ENCODE measurements at places on chromosomes 11 and 22.
A peak's percentile ranks its signal among the peaks of the same experiment; 100 is the strongest.

DNA sequence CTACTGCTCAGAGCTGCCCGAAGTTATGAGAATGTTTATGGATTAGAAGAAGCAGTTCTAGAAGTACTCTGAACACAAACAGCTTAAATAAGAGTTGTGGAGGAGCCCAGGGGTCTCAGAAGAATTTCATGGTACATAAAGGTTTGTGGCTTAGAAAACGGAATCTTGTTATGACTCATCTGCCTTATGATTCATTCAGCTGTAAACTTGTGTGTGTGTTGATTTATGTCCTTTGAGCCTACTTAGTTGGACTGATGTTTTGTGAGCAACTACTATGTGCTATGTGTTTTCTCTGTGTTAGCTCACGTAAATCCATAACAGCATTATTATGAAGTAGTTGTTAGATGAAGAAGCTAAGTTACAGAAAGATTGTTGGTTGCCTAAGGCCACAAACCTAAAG is 203.7 kb downstream of the PGR start:
- no peak for DNase-seq

DNA sequence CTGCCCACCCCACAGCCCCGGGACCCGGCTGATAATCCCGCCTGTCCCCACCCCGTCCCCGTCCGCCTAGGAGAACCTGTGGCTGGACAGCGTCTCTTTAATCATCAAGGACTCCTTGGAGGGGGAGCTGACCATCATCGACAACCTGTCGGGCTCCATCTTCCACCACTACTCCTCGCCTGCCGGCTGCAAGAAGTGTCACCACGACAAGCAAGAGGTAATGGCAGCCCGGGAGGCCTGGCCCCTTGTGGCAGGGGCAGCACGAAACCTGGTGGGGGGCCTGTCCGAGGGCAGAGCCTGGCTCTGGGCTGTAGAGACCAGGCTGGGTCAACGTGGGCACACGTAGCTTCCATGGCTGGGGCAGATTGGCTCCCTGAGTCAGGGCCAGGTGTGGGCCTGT is 109.1 kb downstream of the CACNA1I start:
- DNase-seq = no peak

GRCh38 chr22:50255099-50255498 is 4.0 kb upstream of the HDAC10 start:
- no peak for DNase-seq

- DNase-seq = no peak
Observed at GRCh38 chr11:70210051-70210501, 7.0 kb downstream of the FADD start.

- DNase-seq = no peak
Observed at GRCh38 chr11:4102711-4103110, 8.1 kb downstream of the RRM1 start.

DNA sequence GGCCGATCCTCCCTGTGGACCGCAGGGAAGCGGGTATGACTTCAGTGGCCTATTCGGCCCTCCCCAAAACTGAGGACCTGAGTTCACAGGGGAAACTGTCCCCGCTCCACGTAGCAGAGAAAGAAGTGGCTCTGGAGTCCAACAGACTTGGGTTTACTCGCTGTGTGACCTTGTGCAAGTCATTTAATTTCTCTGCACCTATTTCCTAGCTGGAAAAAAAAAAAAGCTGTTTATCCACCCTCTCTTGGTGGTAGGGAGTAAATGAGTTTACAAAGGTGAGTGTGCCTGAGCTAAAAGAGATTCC is 2.2 kb downstream of the SPON1 start:
- DNase-seq = no peak

GRCh38 chr22:44753189-44754042 is 1.0 kb downstream of the ARHGAP8 start:
- DNase-seq = no peak

- no peak for DNase-seq
Observed at GRCh38 chr22:44839721-44840120, 87.3 kb downstream of the ARHGAP8 start.

DNA sequence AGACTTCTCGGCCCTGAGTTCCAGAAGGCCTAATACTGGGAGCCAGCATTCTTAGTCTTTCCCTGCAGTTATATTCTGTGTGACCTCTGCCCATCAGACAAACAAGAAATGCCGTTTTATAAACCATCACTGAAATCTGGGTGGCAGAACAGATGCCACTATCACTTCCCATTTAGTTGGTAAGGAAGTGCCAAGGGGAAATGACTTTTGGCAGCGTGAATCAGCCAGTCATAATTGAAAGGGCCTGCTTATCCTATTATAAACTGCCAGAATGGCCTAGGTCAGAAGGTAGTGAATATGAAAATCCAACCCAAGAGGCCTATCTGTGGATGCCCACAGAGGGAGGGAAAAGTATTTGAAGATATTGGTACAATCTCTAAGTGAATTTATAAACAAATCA is 646.8 kb upstream of the CCDC90B start:
- no peak for DNase-seq

DNA sequence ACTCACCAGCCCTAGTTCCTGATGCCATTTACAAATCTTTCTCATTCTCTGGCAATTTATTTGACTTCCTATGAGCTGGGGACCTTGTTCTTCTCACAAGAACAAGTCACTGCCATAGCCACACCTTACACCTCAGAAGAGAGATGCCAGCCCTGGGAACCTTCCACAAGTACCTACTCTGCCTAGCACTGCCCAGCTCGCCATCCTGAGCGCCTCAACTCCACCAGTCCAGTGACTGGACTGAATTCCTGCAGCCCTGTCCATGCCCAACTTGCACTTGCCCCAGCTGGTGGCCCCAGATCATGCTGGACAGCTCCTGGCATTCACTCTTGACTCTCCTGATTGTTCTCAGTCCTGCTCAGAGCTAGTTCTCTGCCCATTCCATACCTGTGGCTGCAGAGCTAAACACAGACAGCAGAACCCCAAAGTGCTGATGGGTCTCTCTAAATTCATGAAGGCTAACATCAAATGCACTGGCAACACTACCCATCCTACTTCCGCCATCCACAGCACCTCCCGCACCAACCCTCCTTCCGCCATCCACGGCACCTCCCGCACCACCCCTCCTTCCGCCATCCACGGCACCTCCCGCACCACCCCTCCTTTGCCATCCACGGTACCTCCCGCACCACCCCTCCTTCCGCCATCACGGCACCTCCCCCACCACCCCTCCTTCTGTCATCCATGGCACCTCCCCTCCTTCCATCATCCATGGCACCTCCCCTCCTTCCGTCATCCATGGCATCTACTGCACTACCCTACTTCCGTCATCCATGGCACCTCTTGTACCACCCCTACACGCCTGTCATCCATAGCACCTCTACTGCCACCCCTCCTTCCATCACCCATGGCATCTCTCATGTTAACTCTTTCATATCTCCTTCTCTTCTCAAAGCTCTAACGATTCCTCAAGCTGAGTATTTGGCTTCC is 23.6 kb upstream of the SLC25A1 start:
- DNase-seq = no peak

GRCh38 chr11:108734283-108734682 is 69.4 kb downstream of the DDX10 start:
- no peak for DNase-seq

- DNase-seq = no peak
Observed at GRCh38 chr11:33211153-33211552, 46.0 kb upstream of the HIPK3 start.

DNA sequence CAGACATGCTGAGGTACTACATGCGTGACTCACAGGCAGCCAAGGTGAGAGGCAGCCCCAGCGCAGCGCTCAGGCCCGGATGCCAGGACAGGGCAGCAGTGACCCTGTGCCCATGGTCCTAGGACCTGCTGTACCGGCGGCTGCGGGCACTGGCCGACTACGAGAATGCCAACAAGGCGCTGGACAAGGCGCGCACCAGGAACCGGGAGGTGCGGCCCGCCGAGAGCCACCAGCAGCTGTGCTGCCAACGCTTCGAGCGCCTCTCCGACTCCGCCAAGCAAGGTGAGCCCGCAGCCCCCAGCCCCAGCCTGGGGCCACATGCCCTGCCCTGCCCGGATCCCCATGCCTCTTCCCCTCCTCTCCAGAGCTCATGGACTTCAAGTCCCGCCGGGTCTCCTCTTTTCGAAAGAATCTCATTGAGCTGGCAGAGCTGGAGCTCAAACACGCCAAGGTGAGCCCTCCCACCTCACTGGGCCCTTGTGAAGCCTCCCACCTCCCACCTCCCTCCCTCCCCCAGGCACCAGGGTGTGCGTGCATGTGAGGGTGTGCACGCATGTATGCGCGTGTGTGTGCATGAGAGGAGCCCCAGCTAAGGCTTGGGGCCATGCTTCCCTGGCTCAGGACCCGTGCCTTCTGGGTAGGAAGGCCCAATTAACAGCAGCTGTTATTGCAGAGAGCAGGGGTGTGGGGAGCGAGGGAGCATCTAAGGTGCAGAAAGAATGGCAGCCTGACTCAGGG is 5.3 kb downstream of the CFL1 start:
- no peak for DNase-seq

GRCh38 chr22:27336151-27337090 is 465.1 kb downstream of the MN1 start:
- no peak for DNase-seq

GRCh38 chr11:112289588-112290492 is 29.2 kb upstream of the PLET1 start:
- DNase-seq = peak; percentile 65

GRCh38 chr11:125404811-125405790 is 91.0 kb downstream of the FEZ1 start:
- peak; percentile 69 for DNase-seq

DNA sequence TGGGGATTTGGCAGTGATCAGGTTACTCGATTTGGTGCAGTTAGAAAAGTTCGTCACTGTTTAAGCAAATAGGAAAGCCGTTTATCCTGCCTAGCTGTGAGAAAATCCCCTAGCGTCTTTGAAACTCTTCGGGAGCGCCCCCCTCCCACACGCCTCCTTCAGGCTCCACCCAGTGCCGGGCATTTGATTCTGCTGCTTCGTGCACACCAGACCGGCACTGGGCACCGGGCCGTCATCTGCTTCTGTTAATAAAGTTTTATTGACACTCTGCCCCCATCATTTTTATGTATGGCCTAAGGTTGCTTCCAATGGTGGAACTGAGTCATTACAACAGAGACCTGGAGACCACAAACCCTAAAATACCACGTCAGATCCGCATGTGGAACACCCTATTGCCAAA is 50.9 kb downstream of the IGF2 start:
- DNase-seq = no peak

DNA sequence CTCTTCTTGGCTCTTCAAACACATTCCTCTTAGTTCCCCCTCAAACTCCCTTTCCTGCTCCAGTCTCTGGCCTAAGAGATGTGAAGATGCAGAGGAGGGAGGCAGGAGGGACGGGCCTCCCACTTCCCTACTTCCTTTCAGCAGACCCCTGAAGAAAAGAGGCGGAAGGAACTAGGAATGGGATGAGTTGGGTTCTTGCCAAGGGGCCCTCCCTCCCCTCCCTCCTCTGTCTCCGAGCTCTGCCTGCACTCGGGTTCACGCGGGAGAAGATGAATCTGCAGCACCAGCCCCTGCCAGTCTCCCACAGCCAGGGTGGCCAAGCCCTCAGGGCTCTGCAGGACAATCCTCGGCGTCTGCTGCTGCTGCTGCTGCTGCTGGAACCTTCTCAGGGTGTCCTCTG is 24.3 kb upstream of the PKNOX2 start:
- no peak for DNase-seq

- DNase-seq = no peak
Observed at GRCh38 chr11:65896034-65896999, 3.9 kb downstream of the FOSL1 start.

DNA sequence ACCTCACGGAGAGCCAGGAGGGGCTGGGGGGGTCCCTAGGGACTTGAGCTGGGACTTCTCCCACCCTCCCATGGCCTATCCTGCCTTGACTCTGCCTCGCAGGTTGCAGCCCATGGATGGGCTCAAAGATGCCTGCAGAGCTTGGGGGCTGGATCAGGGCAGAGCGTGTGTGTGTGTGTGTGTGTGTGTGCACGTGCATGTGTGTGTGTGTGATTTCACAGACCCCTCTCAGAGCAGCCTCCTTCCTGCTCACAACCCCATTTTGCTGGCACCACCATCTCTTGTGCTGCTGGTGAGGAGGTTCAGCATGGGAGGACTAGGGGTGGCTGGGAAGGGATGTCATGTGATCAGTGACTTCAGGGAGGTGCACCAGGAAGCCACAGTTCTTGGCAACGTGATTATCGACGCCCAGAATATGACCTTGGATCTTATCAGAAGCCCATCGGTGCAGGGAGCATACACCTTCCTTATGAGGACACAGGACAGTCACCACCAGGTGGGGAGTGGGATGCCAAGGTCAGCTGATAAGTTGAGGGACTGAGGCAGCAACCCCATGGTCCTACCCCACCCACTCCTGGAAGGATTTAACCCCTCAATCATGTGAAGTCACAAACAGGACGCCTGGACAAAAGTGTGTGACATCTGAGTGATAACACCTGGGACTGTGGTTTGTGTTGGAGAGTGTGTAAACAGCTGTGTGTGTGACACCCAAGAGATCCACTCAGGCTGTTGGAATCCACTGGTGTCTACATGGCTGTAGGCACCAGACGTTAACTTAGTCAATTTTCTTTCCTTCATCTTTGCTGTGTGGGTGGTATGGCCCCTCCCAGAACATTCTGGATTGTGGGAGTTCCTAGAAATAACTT is 1.8 kb upstream of the NAALADL1 start:
- DNase-seq = no peak

DNA sequence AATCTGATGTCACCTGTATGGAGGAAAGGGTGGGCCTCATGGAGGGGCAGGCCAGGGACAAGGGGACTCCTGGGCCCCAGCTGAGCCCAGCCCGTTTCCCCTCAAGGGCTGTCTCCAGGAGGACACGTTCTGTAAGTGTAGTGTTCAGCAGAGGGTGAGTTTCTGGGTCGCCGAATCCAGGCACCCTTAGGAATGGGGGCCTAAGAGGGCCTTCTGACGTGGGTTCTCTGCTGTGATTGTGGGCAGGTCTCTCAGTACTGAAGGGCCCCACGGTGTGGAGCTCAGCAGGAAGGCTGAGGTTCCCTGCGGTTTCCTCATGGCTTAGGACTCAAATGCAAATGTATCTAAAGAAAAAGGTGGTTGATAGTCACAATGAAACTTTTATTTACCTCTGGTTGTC is 6.5 kb downstream of the PTDSS2 start:
- DNase-seq = peak; percentile 39

- DNase-seq = no peak
Observed at GRCh38 chr22:31945971-31946680, 1.8 kb downstream of the YWHAH start.

GRCh38 chr11:38791346-38791961 is 2193.4 kb upstream of the RAG2 start:
- DNase-seq = no peak

GRCh38 chr11:71948314-71949027 is 19.6 kb downstream of the RNF121 start:
- DNase-seq = no peak

- DNase-seq = no peak
Observed at GRCh38 chr11:58125469-58125868, at the start of gene OR9I1. OR9I1 (minus strand) TSS chr11:58125530; CDS start chr11:58119444, 6,086 bp downstream.

- no peak for DNase-seq
Observed at GRCh38 chr11:89182773-89183518, 5.3 kb downstream of the TYR start.

Data from stimulated activated CD4-positive, alpha-beta T cell treated with anti-CD3 and anti-CD28 coated beads, Interleukin-12 subunit alpha, Interleukin-12 subunit beta, amount 100 ng/mL, for 24 hours (primary cell).